NCI-H1930 (cell line): ENCODE measurements at places on chromosomes 6 and 20.
A peak's percentile ranks its signal among the peaks of the same experiment; 100 is the strongest.

- peak; percentile 65 for DNase-seq
Observed at GRCh38 chr20:49484180-49485140, 2.0 kb upstream of the KCNB1 start.

DNA sequence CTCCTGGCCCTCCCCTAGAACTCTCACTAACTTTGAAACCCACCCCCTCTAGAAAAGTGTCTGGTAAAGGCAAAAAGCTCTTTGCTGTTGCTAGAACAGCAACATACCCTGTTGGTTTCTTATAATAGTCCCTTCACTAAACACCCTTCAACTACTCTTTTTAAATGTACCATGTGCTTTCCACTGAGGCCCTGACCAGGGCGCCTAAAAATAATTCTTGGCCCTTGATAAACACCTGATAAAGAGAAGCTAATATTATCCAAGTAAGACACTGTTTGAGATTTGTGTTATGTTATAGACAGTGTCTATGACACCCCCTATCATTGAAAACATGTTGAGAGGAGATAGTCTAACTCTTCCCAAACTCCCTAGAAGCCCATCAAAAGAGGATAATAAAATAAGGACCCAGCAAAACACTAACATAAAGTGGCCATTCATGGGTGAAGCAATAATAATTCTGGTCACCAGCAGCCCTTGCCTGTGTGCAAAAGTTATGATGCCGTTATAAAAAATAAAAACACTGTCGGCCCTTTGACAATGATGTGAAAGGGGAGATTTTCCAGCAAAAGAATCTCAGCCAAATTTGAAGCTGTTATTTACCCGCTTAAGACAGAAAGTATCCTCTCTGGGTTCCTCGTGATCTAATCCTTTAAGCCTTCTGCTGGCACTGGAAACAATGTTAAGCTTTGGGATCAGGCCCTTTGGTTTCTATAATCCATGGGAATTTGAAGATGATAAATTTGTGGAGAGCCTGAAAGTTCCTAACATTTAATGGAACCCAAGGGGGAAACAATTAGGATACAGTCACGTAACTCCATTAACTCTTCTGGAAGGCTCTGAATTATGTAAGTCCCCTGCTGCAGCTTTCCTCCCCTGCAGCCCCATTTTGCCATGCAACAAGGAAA, 122.6 kb upstream of the PLCB4 start:
- no peak for DNase-seq

DNA sequence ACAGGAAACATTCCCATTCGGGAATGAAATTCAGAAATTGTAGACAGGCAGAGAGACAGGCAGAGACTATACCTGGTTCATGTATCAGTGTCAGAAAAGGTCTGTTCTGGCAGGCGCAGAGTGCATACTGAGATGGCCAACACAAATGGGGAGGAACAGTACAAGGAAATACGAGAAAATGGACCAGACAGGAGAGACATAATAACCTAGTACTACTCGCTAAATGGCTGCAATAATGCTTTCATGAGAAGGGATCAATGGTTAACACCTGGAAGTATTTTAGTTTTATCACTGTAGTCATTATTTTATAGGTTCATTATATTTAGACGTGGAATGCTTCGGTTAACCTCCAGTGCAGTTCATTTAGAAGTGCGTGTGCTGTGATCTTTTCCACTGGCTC, 58.9 kb downstream of the CD83 start:
- no peak for DNase-seq

DNA sequence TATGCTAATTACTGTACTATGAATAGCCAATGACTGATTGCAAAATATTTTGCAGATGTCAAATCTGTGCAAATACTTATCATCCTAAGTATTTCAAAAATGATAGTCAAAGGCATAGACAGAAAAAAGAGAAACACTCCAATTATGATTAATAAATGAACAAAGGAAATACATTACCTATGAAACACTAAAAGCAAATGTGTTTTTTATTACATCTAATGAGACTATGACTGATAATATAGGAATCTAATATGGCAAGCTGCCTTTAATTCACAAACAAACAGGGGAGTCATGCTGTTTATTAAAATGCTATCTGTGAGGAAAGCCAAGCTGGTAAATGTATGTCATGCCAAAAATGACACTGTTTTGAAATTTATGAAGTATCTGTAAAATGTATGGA, 713.2 kb upstream of the NRSN1 start:
- DNase-seq, result no peak

DNA sequence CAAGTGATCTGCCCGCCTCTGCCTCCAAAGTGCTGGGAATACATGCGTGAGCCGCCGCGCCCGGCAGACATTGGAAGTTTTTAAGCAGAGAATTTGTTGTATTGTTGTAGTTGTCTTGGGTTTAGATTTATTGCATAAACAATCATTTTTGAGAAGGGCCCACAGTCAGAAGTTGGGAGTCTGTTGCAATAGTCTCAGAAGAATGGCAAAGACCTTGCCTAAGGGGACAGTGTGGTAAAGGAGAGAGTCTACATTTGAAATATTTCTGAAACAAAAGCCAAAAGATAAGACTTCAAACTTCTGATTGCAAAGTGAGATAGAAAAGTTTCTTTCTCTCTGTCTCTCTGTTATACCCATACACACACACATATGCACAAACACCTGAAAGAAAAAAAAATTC, 22.5 kb downstream of the HFE start:
- no peak for DNase-seq

- no peak for DNase-seq
Observed at GRCh38 chr6:126770176-126770575, 348.3 kb upstream of the RSPO3 start.

GRCh38 chr6:133609415-133610226, 279.3 kb upstream of the TCF21 start:
- DNase-seq, result no peak

DNA sequence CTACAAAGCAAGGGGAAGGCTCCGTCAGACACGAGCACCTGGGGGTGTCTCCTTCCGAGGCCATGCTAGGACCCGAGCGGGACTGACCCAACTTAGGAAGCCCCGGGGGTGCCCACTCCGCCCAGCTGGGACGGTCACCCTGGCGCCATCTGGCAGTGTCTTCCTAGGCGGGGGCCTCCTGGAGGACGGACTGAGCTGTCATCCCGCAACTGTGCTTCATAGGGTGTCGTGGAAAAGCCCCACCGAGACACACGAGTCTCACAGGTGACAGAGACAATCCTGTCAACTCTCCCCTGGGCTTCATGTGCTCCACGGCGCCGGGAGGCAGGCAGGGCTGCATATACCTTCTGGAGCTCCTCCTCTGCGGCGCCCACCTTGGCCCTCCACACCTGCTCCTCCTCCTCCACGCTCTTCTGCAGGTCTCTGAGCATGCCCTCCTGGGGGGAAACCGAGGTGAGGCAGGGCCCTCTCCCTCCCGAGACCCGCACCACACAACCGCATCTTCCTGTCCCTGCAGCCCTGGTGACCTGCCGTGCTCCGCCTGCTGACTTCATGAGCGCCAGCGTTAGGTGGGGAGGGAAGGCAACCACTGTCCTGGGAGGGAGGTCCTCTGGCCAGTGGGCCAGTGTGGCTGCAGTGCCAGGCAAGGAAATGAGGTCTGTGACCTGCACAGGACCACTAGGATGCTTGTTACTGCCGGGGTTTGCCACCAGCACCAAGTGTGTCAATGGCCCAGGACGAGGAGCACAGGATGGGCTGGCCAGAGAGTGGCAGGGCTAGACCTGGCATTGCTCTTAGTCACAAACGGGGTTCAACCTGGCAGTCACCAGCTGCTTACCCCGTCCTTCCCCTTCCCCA, 50.7 kb downstream of the DSTN start:
- no peak for DNase-seq

DNA sequence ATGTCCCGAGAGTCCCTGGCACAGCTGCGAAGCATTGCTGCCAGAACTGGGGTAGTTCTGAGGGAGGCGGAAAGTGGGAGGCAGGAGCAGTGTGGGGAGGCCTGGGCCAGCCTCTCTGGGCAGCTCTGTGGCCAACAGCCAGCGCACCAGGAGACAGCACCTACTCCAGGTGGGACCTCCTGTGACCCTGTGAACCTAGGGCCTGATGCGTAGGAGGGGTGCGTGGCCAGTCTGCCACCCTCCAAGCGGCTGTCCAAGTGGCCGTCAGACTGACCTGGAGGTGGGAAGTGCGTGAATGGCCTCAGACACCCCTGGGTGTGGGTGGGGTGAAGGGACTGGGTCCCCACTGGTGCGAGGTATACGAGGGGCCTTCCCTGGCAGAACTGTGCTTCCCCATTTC, 15.5 kb downstream of the SS18L1 start:
- no peak for DNase-seq

DNA sequence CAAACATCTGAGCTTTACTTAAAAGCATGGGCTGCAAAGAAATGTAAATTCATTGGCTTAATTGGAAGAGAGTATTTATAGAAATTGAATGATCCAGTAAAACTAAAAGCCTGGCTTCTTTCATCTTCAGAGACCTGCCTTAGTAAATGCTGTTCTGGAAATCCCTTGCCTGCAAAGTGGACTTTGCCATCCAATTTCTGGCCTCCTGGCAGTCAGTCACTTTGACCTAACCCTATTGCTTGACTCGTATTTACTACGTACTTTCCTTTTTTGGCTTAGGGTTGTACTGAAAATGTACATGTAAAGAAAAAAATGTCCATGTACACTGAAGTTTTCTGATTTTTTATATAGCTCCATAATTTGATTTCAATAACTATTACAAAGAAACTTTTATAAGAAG, 47.1 kb downstream of the E2F3 start:
- no peak for DNase-seq

DNA sequence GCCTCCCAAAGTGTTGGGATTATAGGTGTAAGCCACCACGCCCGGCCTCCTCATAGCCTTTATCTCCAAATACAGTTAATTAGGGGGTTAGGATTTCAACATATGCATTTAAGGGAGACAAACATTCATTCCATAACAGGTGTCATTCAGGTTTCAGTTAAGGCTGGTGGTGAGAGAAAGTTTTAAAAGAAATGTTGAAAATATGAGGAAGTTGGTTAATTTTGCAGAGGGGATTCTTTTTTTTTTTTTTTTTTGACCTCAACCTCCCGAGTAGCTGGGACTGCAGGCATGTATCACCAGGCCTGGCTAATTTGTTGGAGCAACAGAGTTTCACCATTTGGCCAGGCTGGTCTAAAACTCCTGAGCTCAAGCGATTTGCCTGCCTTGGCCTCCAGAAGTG, 12.5 kb upstream of the EBF4 start:
- DNase-seq, result no peak

DNA sequence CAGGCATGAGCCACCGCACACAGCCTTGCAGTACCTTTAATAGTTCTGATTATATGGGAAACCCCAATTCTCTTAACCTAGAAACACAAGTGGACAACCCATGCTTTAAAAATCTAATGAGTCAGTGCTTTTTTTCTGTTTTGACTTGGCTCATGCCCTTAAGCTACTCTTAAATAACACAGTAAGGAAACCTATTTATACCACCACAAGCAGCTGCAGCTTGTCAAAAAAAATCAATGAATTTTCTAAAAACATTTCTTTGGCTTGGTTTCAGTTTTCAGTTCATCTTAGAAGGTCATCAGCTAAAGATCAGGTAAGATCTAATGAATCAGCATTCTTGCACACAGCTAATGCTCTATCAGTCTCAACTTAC, 124.1 kb upstream of the DST start:
- no peak for DNase-seq

- no peak for DNase-seq
Observed at GRCh38 chr20:60117065-60117464, 158.8 kb downstream of the CDH26 start.

GRCh38 chr6:169213814-169214520, 39.7 kb downstream of the THBS2 start:
- DNase-seq, result no peak

GRCh38 chr6:119294984-119295383, 54.6 kb downstream of the MAN1A1 start:
- no peak for DNase-seq

- no peak for DNase-seq
Observed at GRCh38 chr6:148866657-148867268, 119.9 kb downstream of the UST start.

DNA sequence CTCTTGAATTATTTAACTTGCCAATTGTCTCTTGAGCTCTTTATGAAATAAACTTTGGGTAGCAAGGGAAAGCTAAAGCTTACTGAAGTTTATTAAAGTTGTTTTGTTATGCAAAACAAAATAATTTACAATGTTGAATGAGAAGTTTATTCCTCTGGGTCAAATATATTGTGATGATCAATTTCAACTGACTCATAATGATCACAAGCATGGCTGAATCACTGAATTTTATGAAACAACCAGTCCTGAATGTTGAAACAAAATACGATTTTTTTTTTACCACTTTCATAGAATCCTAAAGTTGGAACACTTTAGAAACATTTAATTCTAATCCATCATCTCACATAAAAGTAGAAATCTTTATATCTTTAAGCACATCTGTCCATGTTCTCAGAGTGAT, 110.3 kb downstream of the RWDD2A start:
- DNase-seq, result no peak

- no peak for DNase-seq
Observed at GRCh38 chr6:52138284-52138683, 47.9 kb upstream of the IL17A start.

DNA sequence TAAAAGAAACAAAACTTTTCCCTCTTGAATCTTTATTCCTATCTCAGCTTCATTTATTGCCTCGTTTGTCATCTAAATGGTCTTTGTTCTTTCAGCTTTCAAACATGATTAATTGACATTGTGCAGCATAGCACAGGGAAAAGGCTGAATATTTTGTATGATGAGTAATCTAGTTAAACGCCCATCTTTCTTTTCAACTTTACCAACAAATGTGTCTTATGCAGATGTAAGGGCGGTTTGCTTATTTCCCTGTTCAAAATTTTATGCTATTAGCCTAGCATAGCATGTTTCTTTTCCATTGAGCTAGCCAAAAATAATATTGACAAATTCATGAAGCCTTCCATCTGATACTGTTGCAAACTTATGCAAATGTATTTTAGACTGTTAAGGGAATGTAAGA, 176.4 kb upstream of the AKAP12 start:
- DNase-seq, result no peak

DNA sequence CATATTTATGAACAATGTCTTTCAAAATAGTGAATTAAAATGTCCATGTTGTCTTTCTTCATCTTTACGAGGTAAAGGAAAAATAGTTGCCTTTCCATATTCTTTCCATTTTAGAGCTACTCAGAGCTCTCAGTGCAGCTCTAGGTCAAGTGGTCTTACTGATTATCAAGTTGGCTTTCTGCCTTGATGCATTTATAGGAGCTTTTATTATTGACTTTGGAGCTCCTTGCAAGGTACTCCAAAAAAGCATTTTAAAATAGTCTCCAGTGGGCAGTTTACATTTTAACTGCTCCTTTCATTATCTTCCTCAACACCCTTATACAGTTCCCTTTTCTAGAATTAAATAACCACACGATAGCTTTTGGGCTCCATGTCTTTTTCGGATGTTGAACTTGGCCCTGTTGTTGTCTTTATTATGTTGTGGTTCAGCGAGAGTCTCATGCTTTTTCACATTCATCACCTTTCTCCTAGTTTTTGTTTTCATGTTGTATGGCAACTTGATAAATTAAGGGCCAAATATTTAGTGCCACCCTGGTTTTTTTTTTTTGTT, 122.9 kb downstream of the CLIC5 start:
- DNase-seq, result no peak

- no peak for DNase-seq
Observed at GRCh38 chr20:23151008-23151703, 65.0 kb upstream of the CD93 start.
